ENCODE measurements at places on chromosomes 5 and 9. TPM values are rescaled to one million over a fixed set of nuclear protein-coding genes. Genes with fewer than 3 reads are reported as not detected.

KCNV2 gene
- not detected for total RNA-seq

PRR7 gene
- 2.0 TPM for total RNA-seq

NIM1K gene
- not detected for total RNA-seq

PCDHGA6 gene
- total RNA-seq, result 0.83 TPM

ARHGEF28 gene
- 0.90 TPM for total RNA-seq

NR5A1 gene
- not detected for total RNA-seq

NIPSNAP3A gene
- total RNA-seq, result 6.7 TPM

NR2F1-AS1 gene
- not detected for total RNA-seq

SCGB3A1 gene
- total RNA-seq, result not detected

FOXD4L4 gene
- total RNA-seq, result not detected

ROR2 gene
- 0.76 TPM for total RNA-seq

PDE6A gene
- not detected for total RNA-seq

- no peak for DNase-seq
- H3K36me3 ChIP-seq, result no peaks in the 10 kb centered on the region
These were observed at the start of gene GAPT for GRCh38 chr5:58491216-58491892. Gene GAPT (plus strand): TSS chr5:58491435. CDS start chr5:58494537, 3,102 bp downstream.

GRCh38 chr9:87672586-87672985 lies 53.3 kb upstream of the CTSL start:
- DNase-seq, result no peak
- no peaks in the 10 kb centered on the region for H3K36me3 ChIP-seq
- H3K4me1 ChIP-seq, result no peaks in the 10 kb centered on the region
- H3K27ac ChIP-seq, result no peak overlapping the region

DNA sequence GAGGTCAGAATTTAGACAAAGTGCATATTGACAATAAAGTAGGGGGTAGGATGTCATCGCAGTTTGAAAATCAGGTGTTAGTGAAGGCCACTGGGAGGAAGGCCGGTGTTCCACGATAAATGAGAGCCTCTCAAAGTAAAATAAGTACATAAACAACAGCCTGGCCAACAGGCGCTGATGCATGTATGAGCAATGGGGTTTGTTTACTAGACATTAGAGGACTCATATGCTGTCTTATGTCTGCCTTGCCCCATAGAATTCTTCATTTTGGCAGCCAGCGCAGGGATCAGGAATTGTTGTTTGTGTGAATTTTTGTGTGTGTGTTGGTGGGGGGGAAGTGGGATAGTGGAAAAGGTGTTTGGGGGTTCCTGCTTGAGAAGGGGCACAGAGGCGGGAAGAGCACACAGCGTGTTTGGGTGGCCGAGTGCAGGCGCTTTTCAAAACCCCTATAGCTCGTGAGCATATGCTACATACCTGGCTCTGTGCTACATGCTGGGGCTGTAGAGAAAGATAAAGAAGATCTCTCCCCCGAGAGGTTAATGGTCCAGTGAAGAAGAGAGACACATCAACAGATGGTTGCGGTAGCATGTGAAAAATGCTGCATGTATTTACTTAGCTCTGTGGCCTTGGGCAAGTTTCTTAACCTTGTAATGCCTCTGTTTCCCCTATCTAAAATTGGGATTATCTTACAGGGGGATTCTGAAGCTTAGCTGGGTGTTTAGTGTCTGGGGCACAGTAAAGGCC lies 11.5 kb downstream of the SNX30 start:
- peaks cover under 1% of the 10 kb centered on the region for H3K4me1 ChIP-seq
- DNase-seq, result no peak
- no peaks in the 10 kb centered on the region for H3K36me3 ChIP-seq

DNA sequence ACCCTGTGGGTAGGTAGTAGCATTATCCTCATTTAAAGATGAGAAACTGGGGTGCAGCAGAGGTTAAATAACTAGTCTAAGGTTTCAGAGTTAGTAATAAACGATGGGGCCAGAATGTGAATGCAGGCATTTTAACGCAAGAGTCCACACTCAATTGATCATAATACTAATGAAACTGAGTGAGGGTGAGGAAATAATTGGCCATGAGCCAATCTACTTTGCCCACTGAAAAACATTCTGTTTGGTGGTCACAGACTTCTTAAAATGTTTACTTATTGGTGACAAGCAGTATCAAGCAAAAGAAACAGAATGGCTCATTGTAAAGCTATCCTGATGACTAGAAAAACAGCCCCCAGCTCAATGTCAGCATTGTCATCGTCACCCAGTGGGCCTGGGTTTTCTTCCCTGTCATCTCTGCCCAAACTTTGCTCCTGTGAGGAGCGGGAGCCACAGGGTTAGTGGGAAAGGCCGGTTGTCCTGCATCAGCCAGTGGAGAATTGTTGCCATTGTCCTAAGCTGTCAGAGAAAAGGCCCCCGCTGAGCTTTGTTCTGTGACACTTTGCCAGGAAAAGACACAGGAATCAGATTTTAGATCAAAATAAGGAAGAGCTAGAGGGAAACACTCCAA lies 77.3 kb upstream of the MAN2A1 start:
- no peak overlapping the region for H3K27ac ChIP-seq
- no peaks in the 10 kb centered on the region for H3K36me3 ChIP-seq
- no peak overlapping the region for H3K4me3 ChIP-seq
- no peaks in the 10 kb centered on the region for H3K4me1 ChIP-seq
- no peak for DNase-seq

DNA sequence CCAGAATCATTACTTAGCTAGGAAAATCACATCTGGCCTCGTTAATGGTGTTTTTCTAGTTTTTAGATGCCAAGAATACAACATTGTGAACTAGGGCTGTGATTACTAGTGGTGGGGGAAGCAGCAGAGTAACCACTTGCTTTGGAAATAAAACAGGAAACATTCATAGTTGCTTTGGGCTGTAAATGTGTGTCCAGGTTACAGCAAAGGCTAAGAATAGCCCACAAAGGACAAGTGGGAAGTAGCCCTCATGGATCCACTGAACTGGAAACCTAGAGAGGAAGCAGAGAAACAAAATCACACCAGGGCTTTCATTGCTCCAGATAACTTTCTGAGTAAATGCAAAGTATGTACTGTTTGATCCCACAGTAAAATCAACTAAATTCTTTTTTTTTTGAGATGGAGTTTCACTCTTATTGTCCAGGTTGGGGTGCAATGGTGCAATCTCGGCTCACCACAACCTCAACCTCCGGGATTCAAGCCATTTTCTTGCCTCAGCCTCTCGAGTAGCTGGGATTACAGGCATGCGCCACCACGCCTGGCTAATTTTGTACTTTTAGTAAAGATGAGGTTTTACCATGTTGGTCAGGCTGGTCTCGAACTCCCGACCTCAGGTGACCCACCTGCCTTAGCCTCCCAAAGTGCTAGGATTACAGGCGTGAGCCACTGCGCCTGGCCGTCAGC lies 56.2 kb upstream of the TNFSF15 start:
- no peak for DNase-seq
- H3K36me3 ChIP-seq, result no peaks in the 10 kb centered on the region
- H3K4me3 ChIP-seq, result no peak overlapping the region
- no peak overlapping the region for H3K27ac ChIP-seq
- no peaks in the 10 kb centered on the region for H3K4me1 ChIP-seq

GRCh38 chr5:135556620-135557019 lies 20.9 kb upstream of the NEUROG1 start:
- H3K27me3 ChIP-seq, result no peaks in the 10 kb centered on the region
- H3K4me3 ChIP-seq, result no peak overlapping the region
- DNase-seq, result no peak
- no peak overlapping the region for H3K27ac ChIP-seq
- H3K36me3 ChIP-seq, result no peaks in the 10 kb centered on the region

GRCh38 chr5:98904780-98905179 lies 24.0 kb downstream of the CHD1 start:
- peaks cover 43% of the 10 kb centered on the region for H3K36me3 ChIP-seq
- no peak for DNase-seq
- no peaks in the 10 kb centered on the region for H3K27me3 ChIP-seq
- peaks cover 14% of the 10 kb centered on the region for H3K4me1 ChIP-seq

DNA sequence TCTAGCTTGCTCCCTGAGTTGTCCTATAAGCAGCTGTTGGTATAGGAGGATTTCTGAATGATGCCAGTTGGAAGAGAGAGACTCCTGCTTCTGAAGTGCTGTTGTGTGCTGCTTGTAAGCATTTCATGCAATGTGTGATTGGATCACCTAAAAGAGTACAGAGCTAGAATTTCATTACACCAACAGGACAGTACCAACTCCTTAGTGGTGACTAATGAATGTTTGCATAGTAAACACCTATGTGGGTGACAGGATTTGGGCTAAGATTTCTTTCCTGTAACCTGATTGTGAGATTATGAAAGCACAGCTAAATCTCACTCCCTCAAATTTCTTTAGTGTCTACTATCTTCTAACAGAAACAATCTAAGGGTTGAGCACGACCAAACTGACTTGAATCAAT lies 67.0 kb downstream of the GCNT1 start:
- H3K4me1 ChIP-seq, result no peaks in the 10 kb centered on the region
- DNase-seq, result no peak
- H3K36me3 ChIP-seq, result no peaks in the 10 kb centered on the region

DNA sequence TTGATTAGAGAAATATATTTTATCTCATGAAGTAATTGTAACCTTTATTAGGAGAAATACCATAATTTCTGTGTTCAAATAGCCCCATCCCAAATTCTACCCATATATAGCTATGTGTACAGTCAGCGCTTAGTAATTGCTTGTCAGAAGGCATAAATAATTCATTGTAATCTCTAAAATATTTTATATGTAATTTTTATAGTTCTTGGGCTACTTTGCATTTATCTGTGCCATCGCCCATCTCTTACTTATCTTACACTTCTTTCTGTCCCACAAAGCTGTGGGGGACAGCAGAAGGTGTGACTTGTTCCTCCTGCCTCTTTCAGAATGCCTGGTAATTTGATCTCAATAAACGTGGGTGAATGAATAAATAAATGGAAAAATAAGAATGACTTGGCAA lies 5.5 kb downstream of the ADAMTSL1 start:
- H3K27me3 ChIP-seq, result no peaks in the 10 kb centered on the region
- DNase-seq, result no peak
- H3K4me1 ChIP-seq, result peaks cover 3% of the 10 kb centered on the region

DNA sequence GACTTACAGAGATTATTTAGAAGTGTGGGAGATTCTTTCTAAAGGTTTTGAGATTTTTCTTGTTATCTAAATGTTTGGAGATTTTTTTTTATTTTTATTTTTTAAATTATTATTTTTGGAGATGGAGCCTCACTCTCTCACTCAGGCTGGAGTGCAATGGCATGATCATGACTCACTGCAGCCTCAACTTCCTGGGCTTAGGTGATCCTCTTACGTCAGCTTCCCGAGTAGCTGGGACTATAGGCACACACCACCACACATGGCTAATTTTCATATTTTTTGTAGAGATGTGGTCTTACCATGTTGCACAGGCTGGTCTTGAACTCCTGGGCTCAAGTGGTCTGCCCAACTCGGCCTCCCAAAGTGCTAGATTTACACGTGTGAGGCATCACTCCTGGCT lies 694.5 kb downstream of the TLE1 start:
- no peaks in the 10 kb centered on the region for H3K36me3 ChIP-seq
- no peaks in the 10 kb centered on the region for H3K4me1 ChIP-seq
- no peaks in the 10 kb centered on the region for H3K27me3 ChIP-seq
- H3K4me3 ChIP-seq, result no peak overlapping the region
- H3K27ac ChIP-seq, result no peak overlapping the region

- DNase-seq, result no peak
- no peaks in the 10 kb centered on the region for H3K27me3 ChIP-seq
- no peaks in the 10 kb centered on the region for H3K36me3 ChIP-seq
- H3K27ac ChIP-seq, result no peak overlapping the region
- no peak overlapping the region for H3K4me3 ChIP-seq
- no peaks in the 10 kb centered on the region for H3K4me1 ChIP-seq
These were observed 545.5 kb upstream of the DAB2 start for GRCh38 chr5:39970117-39970798.

DNA sequence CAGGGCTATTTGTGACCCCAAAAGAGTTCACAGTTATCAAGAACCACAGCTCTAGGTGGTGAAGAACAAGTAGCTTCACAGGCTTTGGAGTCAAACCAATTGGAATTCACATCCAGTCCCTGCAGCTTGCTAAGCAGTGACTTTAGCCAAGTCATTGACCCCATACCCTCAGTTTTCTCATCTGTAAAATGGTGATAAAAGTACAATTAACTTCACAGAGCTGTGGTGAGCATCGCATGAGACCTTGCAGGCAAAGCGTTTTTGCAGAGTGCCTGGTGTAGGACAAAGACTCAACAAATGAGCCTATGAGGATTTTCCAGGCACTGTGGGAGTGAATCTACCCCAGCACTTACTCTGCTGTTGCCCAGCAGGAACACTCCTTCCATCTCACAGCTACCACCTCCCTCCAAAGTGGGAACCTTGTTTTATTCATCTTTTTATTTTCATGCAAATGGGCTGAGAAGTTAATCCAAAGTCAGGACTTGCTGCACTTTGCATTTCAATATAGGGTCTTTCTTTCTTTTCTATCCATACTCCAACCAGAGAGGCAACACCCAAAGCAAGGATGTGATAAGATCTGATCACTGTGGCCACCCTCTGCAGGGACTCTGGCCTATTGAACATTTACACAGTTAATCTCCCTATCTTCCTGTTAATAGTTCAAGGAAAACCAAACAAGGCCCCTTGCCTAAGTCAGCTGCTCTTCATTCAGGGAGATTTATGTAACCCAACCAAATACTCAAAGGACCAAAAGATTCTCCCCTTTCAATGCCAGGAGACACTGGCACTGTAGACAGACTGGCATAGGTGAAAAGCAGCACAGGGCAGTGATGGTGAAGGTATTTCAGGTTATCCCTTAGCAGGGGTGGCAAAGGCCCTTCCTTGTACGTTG lies 41.9 kb downstream of the ABCA1 start:
- peaks cover 24% of the 10 kb centered on the region for H3K4me1 ChIP-seq
- H3K4me3 ChIP-seq, result no peak overlapping the region
- H3K36me3 ChIP-seq, result no peaks in the 10 kb centered on the region
- H3K27ac ChIP-seq, result no peak overlapping the region
- no peaks in the 10 kb centered on the region for H3K27me3 ChIP-seq

- no peaks in the 10 kb centered on the region for H3K4me1 ChIP-seq
- H3K4me3 ChIP-seq, result no peak overlapping the region
- no peaks in the 10 kb centered on the region for H3K36me3 ChIP-seq
- DNase-seq, result no peak
- no peak overlapping the region for H3K27ac ChIP-seq
These were observed 34.8 kb upstream of the IFNK start for GRCh38 chr9:27489087-27489876.

- H3K4me1 ChIP-seq, result no peaks in the 10 kb centered on the region
- peaks cover 5% of the 10 kb centered on the region for H3K36me3 ChIP-seq
- no peak overlapping the region for H3K4me3 ChIP-seq
- no peaks in the 10 kb centered on the region for H3K27me3 ChIP-seq
- DNase-seq, result no peak
These were observed 21.3 kb downstream of the NIPAL4 start for GRCh38 chr5:157481265-157481664.

Data from gastrocnemius medialis (tissue), 4 donors.